SK-N-DZ (cell line): ENCODE measurements at places on chromosomes 1 and 21.

- no peak for DNase-seq
These were observed 55.0 kb downstream of the PLPPR5 start for GRCh38 chr1:98949621-98950020.

DNA sequence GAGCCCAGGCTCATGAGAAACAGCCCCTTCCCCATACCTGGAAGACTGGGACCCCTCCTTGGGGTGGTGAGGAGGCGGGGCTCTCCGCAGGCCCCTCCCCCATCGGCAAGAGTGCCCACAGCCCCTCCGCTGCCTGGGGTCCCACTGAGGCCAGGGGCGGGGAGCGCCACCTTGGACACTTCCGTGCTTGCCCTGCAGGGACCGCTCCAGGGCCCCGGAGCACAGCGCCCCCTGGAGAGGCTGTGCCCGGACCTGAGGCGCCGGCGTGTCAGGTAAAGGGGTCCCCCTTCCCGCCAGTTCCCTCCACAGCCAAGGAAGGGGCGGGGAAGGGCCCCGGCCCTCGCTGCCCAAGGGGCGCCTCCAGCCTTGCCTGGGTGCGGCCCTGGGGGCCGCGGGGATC, 21.5 kb downstream of the INAVA start:
- no peak for DNase-seq

GRCh38 chr1:192839162-192840066, 30.6 kb downstream of the RGS2 start:
- no peak for DNase-seq

GRCh38 chr1:165161130-165161529, 195.4 kb downstream of the LMX1A start:
- no peak for DNase-seq
